G401 (cell line): ENCODE measurements at places on chromosomes 5 and 9. TPM values are rescaled to one million over a fixed set of nuclear protein-coding genes. Genes with fewer than 3 reads are reported as not detected.

- DNase-seq, result no peak
Observed at GRCh38 chr5:59418808-59419207, 474.7 kb downstream of the PDE4D start.

- no peak for DNase-seq
Observed at GRCh38 chr5:177130211-177131018, 3.2 kb upstream of the NSD1 start.

DNA sequence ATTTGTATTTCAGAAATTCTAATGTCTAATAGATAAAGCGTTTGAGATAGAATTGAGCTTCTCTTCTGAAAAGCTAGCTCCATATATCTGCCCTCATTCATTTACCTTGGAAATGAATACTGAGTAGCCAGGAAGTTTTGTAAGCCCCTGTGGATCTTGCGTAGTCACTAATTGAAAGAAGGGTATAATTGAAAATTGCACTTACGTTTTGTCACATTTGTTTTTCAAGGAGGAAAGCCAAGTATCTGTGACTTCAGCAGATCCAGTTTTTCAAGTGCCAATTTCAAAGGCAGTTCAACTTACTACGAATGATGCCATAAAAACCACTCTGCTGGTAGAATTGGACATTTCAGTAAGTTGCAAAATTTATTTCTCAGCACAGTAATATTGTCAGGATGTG, 14.0 kb downstream of the MTRR start:
- DNase-seq, result no peak

GRCh38 chr9:127801955-127802575, 617 bp upstream of the FPGS start:
- DNase-seq, result no peak

GRCh38 chr9:109016132-109016531, 2.8 kb upstream of the CTNNAL1 start:
- no peak for DNase-seq

DNA sequence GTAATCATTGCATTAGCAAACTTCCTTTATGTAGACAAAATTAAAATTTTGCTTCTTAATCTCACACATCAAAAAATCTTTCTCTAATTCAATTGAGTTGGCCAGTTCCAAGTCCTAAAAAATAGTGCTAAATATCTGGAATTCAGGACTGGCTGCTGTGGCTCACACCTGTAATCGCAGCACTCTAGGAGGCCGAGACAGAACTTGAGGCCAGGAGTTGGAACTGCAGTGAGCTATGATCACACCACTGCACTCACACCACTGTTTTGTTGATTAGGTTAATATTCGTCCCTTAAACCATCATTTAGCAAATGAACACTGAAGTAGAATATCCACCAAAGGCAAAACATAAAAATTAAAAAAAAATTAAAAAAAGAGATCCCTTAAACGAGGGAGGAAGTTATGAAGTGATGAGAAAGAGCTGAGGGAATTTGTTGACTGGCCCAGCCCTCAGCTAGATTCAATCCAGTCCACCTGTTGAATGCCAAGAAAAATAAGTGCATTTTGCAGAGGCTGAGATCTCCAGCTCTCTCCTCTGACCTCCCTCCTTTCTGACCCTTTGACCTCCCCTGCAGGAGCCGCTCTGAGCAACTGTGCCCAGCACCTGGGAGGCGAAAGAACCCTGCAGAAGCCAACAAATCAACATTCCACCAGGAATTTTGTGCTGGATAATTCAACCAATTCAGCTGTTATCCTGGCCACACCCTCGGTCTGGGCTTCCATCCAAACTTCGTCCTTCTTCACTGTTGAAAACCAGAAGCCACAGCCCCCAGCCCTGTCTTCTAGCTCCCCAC, 96.8 kb downstream of the OR2K2 start:
- DNase-seq, result no peak

DNA sequence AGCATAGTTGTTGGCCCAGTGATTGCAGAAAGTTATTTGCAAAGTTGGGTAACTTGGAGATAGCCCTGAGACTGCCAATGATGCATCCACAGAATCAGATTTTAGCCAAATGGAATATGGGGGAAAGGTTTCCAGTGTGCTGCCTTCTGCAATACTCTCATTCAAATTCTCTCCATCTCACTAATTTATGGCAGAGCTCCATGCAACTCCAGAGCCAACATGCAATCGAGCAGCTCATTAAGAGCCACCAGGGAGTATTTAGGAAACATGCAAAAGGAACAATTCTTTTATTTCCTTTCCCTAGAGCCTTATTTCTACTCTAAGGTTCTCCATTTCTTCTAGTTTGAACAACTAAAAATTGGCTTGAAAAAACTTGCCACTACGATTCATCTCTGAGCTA, 135.9 kb upstream of the MARCHF11 start:
- DNase-seq, result peak; percentile 23

DNA sequence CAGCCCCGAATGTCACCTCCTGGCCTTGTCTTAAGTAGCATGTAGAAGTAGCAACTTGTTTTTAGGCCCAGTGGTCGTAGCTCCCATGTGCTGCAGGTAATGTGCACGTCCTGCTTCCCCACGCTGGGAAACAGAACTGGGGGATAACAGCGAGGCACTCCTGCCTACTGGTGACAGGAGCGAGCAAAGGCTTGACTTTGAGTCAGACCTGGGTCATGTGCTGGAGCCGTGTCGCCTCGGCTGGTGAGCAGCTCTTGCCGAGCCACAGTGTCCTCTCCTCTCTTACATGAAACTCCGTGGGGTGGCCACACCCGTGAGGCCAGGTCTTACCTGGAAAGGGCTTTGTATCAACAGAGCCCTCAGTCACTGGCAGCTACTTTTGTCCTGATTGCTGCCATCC, 17.5 kb upstream of the POMT1 start:
- DNase-seq, result no peak

- DNase-seq, result no peak
Observed at GRCh38 chr5:30804739-30805505, 388.6 kb upstream of the CDH6 start.

DNA sequence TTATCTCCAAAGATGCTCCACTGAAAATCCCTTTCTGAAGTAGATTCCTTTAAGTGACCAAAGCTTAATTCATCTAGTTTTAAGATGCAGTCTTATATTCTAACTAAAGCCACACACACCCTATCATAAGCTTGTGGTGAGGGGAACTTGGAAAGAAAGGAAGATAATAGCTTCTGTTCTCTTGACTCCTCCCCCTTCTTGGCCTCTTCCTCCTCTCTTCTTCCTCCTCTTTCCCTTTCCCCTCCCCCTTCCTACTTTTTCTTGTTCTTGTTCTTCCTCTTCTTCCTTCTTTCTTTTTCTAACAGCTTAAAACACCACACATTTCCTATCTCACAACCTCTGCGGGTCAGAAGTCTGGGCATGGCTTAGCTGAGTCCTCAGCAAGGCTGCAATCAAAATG, 23.5 kb downstream of the IL7R start:
- DNase-seq, result no peak

GRCh38 chr9:19785230-19785629, 3.6 kb downstream of the SLC24A2 start:
- peak; percentile 49 for DNase-seq

DNA sequence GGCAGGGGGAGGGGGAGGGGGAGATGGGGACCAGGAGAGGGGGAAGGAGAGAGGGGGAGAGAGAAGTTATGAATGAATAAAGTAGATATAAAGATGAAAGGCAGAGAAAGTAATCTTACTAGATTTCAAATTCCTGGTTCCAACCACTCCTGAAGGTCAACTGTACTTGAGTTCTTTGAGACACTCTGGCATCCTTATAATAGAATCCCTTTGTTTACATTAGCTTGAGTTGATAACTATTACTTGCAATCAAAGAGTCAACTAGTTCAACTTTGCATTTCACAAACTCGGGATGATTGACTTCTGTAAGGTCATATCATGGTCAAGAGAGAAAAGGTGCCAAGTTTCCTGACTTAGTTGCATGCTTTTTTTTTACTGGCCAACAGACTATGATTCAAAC, 42.2 kb downstream of the BAAT start:
- no peak for DNase-seq

GRCh38 chr5:138981131-138981530, 106.0 kb upstream of the LRRTM2 start:
- no peak for DNase-seq

GRCh38 chr5:160450164-160450932, 28.7 kb downstream of the PTTG1 start:
- no peak for DNase-seq

DNA sequence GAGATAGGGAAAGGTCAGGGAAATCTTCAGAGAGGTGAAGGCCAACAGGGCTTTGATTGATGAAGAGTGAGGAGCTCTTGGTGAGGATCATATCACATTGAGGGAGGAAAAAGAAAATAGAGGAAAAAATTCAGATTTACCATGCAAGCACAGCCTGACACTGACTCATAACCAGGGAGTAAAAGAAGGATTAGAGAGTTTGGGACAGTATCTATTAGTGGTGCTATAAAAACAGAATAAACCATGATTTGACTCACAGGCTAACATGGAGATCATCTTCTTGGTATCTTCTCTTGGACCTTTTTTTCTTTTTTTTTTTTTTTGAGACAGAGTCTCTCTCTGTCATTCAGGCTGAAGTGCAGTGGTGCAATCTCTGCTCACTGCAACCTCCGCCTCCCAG, 44.4 kb downstream of the MUSK start:
- no peak for DNase-seq

DNA sequence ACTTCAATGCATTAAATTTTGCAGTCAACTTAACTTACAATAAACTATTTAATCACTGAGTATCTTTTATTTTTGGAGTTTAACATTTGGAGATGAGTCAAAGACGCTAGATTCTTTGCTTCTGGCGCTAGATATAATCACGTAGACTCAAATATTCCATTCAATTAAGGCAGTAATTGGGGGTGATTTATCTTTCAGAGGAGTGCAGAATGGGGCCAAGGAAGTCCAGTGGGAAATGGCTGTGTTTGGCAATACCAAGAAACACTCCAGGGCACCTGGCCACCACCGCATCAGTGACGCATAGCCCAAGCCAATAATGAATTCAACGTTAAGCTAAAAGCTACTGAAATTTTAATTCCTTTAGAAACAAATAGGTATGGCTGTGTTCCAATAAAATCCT, 81.2 kb downstream of the PHAX start:
- no peak for DNase-seq

DNA sequence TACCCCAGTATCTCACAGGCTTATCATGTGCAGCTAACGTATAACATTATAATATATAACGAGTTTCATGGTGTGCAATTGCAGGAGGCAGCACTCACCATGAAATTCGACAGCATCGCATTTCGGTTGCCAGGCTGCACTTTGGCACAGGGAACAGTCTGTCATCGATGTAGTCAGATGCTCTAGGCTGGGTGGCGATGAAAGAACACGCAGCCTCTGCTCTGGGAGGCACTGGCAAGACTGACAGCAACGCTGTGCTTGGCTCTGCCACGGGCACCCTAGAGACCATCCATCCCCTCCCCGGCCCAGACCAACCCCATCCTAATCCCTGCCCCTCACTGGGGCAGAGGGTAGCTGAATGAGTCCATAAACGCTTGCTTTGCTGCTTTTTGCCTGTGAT, 290.8 kb downstream of the MED10 start:
- peak; percentile 79 for DNase-seq

- DNase-seq, result no peak
Observed at GRCh38 chr5:151312756-151313324, 9.3 kb upstream of the SLC36A3 start.

DNA sequence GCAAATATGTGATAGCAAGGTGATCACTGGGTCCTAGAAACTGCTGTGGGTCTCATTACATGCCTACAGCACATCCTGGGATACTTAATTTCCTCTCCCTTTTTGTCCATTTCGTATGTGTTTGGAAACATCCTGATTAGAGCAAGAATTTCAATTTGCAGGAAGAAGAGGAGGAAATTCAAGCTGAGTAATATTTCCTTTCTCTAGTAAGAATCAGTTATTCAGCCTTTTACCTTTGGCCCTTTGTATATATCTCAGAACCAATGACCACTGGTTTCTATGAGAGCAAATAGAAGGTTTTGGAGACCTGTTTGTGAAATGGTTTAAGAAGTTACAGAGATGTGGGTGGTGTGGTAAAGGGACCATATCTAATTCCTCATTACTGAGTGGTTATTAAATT, 171.6 kb downstream of the RMI1 start:
- no peak for DNase-seq

DNA sequence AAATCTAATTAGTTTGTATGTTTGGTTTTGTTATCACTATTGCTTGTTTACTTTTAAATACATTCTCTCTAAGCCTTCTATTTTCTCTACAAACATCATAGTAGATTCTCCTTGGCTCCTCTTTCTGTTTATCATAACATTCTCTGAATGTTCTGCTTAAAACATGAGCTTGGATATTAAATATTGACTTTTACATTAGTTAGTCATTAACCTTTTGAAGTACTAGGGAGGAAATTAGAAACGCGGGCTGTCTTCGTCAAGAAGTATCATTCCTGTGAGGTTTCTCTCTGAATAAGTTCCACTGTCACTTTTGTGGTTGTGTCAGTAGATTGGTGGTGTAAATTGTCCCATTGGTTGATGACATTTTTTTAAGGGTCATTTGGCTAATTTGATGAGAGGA, 821.5 kb downstream of the EFNA5 start:
- no peak for DNase-seq

DNA sequence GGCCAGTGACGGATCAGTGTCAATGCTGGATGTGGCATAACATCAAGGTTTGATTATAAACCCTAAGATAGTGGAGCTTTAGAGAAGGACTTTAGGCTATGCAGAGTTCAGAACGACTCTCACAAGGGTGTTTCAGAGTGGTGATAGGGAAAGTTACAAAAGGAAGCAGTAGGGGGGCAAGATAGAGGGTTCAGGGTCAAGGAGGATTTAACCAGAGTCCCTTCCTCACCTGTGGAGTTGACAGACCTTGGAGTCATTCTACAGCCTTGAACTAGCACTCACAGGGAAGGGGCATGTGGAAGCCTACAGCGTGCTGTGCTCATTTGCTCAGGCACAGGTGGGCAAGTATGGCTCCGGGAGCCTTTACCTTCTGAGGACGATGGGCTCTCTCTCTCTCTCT, 7.9 kb downstream of the DMRT1 start:
- no peak for DNase-seq

- DNase-seq, result no peak
Observed at GRCh38 chr9:2341126-2341525, 280.5 kb upstream of the VLDLR start.

DNA sequence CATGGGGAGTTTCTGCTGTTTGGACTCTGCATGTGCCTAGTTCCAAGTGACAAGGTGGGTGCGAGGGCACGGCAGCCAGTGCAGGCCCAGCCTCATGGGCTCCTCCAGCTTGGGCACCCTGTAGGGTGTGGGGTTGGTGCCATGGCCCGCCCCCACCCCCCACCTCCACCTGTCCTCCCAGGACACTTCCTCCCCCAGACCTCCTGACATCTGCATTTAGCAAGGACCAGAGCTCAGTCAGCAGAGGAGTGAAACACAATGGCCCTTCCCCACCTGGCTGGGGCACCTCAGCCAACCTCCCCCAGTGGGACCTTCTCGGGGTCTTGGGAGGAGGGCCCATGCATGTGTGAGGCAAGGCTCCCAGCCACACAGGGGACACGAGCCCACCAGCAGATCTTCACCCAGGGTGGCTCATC, 1.9 kb upstream of the NKD2 start:
- no peak for DNase-seq

KIF12 gene
- total RNA-seq, result 0.27 and 1.0 TPM in 2 replicates

UNC13B gene
- total RNA-seq, result 8.7 and 10.3 TPM in 2 replicates

TSLP gene
- not detected in 2 replicates for total RNA-seq

CYLC2 gene
- not detected in 2 replicates for total RNA-seq

PLAC8L1 gene
- total RNA-seq, result not detected in 2 replicates

DNAH5 gene
- 0.86 and 2.4 TPM in 2 replicates for total RNA-seq

SPACA9 gene
- 5.5 and 6.0 TPM in 2 replicates for total RNA-seq

PPP2R2B gene
- total RNA-seq, result not detected in 2 replicates

BSPRY gene
- 0.64 TPM in 1 of 2 replicates, not detected in the other for total RNA-seq

CKMT2 gene
- not detected in 2 replicates for total RNA-seq

GDA gene
- total RNA-seq, result not detected in 2 replicates

CXCL14 gene
- total RNA-seq, result not detected in 2 replicates

SLC46A2 gene
- not detected in 2 replicates for total RNA-seq

F2R gene
- 160 and 221 TPM in 2 replicates for total RNA-seq

EQTN gene
- not detected in 2 replicates for total RNA-seq

TSSK1B gene
- total RNA-seq, result not detected in 2 replicates
